B cell (primary cell): ENCODE measurements at places on chromosomes 7 and 10. TPM values are rescaled to one million over a fixed set of nuclear protein-coding genes. Genes with fewer than 3 reads are reported as not detected.

GRCh38 chr7:106895246-106895864 is 30.3 kb downstream of the PIK3CG start:
- peaks cover 14% of the 10 kb centered on the region for H3K36me3 ChIP-seq
- no peak overlapping the region for H3K4me3 ChIP-seq
- peak overlapping the region; percentile 28 for H3K27ac ChIP-seq
- H3K4me1 ChIP-seq, result peaks cover 20% of the 10 kb centered on the region
- H3K27me3 ChIP-seq, result no peaks in the 10 kb centered on the region

- no peaks in the 10 kb centered on the region for H3K27me3 ChIP-seq
- H3K4me3 ChIP-seq, result no peak overlapping the region
- DNase-seq, result no peak
- H3K27ac ChIP-seq, result no peak overlapping the region
These were observed 123.6 kb downstream of the ADAM22 start for GRCh38 chr7:88057655-88058054.

GRCh38 chr10:16894821-16895220 is 77.6 kb upstream of the RSU1 start:
- H3K36me3 ChIP-seq, result no peaks in the 10 kb centered on the region
- no peak overlapping the region for H3K4me3 ChIP-seq
- no peaks in the 10 kb centered on the region for H3K27me3 ChIP-seq
- H3K4me1 ChIP-seq, result peaks cover 6% of the 10 kb centered on the region
- no peak for DNase-seq
- H3K27ac ChIP-seq, result no peak overlapping the region

- no peak for DNase-seq
- H3K4me3 ChIP-seq, result no peak overlapping the region
- H3K36me3 ChIP-seq, result no peaks in the 10 kb centered on the region
- no peaks in the 10 kb centered on the region for H3K27me3 ChIP-seq
These were observed 59.0 kb upstream of the FGL2 start for GRCh38 chr7:77258593-77258992.

GRCh38 chr7:80359476-80359875 is 152.4 kb downstream of the GNAT3 start:
- no peak for DNase-seq
- no peak overlapping the region for H3K27ac ChIP-seq
- no peaks in the 10 kb centered on the region for H3K36me3 ChIP-seq
- H3K4me1 ChIP-seq, result no peaks in the 10 kb centered on the region
- H3K27me3 ChIP-seq, result no peaks in the 10 kb centered on the region

DNA sequence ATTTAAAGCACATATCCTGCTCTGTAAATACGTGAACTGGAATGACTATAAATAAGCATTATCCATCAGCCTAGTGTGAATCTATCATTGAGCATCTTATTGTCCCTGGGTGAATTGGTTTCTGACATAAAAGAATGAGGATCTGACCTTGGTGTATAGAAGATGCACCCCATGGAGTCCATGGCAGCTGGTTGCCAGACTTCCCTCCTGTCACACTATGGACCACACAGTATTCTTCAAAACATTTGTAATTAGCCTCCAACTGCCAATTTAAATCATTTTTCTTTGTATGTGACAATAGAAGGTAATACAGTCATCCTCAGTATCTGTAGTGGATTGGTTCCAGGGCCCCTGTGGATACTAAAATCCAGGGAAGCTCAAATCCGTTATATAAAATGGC is 238.1 kb upstream of the ZWINT start:
- H3K4me1 ChIP-seq, result no peaks in the 10 kb centered on the region
- no peak for DNase-seq
- H3K27me3 ChIP-seq, result no peaks in the 10 kb centered on the region

DNA sequence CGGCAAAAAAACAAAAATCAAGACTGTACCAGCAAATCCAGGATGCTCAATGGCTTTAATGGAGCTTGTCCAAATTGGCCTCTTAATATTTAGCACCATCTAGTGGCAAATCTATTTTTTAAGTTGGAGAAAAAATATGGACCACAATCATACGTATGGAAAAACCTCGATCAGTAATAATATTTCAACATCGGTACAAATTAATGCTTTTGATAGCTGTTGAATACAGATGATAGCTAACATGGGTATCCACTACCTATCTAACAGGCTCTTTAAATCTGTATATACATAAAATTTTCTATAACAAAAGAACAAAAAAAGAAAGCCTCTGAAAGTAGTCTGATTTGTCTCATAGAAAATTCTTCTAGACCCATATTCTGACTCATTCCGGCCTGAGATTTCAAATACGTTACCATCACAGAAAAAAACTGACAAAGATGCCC is 29.2 kb downstream of the COA1 start:
- H3K4me1 ChIP-seq, result peaks cover 33% of the 10 kb centered on the region
- peak; percentile 80 for DNase-seq
- no peak overlapping the region for H3K4me3 ChIP-seq
- H3K36me3 ChIP-seq, result no peaks in the 10 kb centered on the region
- no peak overlapping the region for H3K27ac ChIP-seq

The TUBB8 gene
- total RNA-seq, result 0.75 and 0.84 TPM in 2 replicates

The FGFR2 gene
- not detected in 2 replicates for total RNA-seq

The BAMBI gene
- total RNA-seq, result 0.22 and 0.84 TPM in 2 replicates

DNA sequence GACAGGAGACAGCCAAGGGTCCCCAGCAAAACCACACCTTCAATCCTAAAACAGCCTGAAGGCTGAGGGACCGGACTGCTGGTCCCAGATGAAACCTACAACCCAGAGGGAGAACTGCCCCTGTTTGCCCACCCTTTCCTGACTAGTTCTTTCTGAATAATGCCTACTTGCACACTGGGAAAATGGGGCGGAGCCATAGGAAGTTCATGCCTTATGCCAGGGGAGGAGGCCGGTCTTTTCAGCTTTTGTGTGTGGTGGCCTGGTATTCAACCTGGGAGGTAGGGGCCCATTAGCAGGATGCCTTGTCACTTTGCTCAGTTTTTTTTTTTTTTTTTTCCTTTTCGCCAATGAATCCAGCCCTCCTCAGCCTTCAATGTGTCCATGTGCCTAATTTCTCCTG is 20.7 kb downstream of the TOMM7 start:
- H3K27me3 ChIP-seq, result no peaks in the 10 kb centered on the region
- no peaks in the 10 kb centered on the region for H3K36me3 ChIP-seq
- no peak overlapping the region for H3K4me3 ChIP-seq
- DNase-seq, result no peak
- no peaks in the 10 kb centered on the region for H3K4me1 ChIP-seq
- no peak overlapping the region for H3K27ac ChIP-seq

DNA sequence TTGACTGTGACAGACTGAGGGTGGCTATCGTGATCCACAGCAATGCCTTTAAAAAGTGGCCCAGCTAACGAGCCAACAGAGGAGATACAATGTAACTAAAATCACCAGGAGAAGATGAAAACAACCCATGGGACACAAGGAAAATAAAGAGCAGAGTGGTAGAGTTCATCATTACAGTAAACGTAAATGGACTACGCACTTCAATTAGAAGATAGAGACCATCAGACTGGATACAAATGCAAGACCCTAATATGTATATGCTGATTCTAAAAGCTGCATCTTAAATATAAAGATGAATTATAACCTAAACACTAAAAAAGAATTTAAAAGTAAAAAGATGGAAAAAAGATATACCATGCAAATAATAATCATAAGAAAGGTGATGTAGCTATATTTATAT is 6.6 kb upstream of the STK32C start:
- H3K36me3 ChIP-seq, result no peaks in the 10 kb centered on the region
- H3K27me3 ChIP-seq, result peaks cover 5% of the 10 kb centered on the region
- no peak overlapping the region for H3K27ac ChIP-seq
- no peak overlapping the region for H3K4me3 ChIP-seq
- H3K4me1 ChIP-seq, result no peaks in the 10 kb centered on the region
- DNase-seq, result no peak

DNA sequence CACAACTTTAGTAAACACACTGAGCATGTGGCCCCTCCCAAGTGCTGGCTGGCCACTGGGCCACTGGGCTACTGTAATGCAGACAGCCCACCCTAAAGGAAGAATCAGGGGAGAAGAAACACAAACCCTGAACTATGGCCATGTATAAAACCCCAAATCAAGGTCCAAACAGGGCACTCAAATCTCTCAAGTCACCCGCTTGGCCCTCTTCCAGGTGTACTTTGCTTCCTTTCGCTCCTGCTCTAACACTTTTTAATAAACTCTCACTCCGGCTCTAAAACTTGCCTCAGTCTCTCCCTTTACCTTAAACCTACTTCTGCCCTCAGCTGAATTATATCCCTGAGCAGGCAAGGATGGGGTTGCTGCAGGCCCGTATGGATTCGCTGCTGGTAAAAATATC is 72.6 kb downstream of the TPK1 start:
- peaks cover 5% of the 10 kb centered on the region for H3K36me3 ChIP-seq
- no peak overlapping the region for H3K27ac ChIP-seq
- no peaks in the 10 kb centered on the region for H3K27me3 ChIP-seq
- no peak overlapping the region for H3K4me3 ChIP-seq

GRCh38 chr10:123529146-123529760 is 136.9 kb upstream of the GPR26 start:
- no peak for DNase-seq
- H3K4me3 ChIP-seq, result no peak overlapping the region
- no peaks in the 10 kb centered on the region for H3K27me3 ChIP-seq

- no peak overlapping the region for H3K27ac ChIP-seq
- no peak for DNase-seq
- H3K36me3 ChIP-seq, result peaks cover 20% of the 10 kb centered on the region
- peaks cover 10% of the 10 kb centered on the region for H3K4me1 ChIP-seq
- H3K4me3 ChIP-seq, result no peak overlapping the region
- H3K27me3 ChIP-seq, result no peaks in the 10 kb centered on the region
These were observed 86.4 kb downstream of the VPS41 start for GRCh38 chr7:38822549-38822948.

The ANKRD7 gene
- total RNA-seq, result 0.61 TPM in 1 of 2 replicates, not detected in the other

DNA sequence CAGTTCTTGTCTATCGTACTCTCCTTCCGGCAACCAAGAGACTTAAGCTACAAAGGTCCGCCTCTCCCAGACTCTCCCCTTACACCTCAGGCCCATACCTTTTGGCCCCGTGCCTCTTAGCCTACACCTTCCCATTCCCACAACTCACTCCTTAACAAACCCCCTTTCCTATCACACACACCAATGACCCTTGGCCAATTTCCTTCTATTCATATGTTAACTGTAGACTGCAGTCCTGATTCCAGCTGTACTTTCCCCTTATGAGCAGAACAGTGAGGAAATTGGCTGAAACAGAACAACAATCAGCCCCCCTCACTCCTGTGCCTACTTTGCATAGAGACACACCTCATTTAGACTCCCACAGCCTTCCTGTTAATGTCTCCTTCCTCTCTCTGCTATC is 1.4 kb upstream of the TMEM139 start:
- no peaks in the 10 kb centered on the region for H3K27me3 ChIP-seq
- no peak overlapping the region for H3K4me3 ChIP-seq
- H3K36me3 ChIP-seq, result no peaks in the 10 kb centered on the region
- peak; percentile 51 for DNase-seq
- peak overlapping the region; percentile 65 for H3K27ac ChIP-seq

GRCh38 chr7:17289074-17289645 is 9.3 kb upstream of the AHR start:
- DNase-seq, result no peak
- H3K27ac ChIP-seq, result no peak overlapping the region
- H3K36me3 ChIP-seq, result no peaks in the 10 kb centered on the region
- H3K4me1 ChIP-seq, result no peaks in the 10 kb centered on the region
- no peak overlapping the region for H3K4me3 ChIP-seq
- no peaks in the 10 kb centered on the region for H3K27me3 ChIP-seq

The ARPC1A gene
- total RNA-seq, result 41.7 and 47.8 TPM in 2 replicates

The PON1 gene
- not detected in 2 replicates for total RNA-seq

DNA sequence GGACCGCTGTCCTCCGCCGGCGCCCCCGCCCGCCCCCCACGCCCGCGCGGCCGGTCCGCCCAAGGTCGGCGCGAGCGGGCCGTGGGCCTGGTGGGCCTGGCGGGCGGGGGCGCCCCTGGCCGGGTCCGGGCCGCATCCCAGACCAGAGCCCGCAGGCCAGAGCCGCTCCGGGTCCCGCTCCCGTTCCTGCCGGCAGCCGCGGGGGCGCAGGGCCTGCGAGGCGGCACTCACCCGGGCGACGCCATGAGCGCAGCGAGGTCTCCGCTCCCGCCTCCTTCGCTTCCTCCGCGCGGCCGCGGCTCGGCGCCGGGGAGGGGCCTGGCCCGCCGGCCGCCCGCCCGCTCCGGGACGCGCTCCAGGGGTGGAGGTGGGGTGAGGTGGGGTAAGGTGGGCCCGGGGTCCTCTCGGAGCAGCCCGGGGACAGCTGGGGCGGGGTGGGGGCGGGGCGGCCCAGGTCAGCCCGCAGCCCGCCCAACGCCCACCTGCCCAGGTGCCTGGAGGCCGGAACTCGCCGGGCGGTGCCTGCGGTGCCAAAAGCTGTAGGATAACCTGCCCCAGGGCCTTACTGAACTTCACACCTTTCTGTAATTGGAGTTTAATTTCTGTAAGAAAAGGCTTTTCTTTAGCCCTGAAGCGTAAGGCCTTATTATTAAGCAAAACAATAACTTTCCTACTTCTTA is at the start of gene URGCP:
URGCP (minus strand) TSS at position 266 of the 680 bp plus-strand sequence; CDS start at position 245, 21 bp downstream.
- peak; percentile 68 for DNase-seq
- no peaks in the 10 kb centered on the region for H3K27me3 ChIP-seq
- H3K36me3 ChIP-seq, result no peaks in the 10 kb centered on the region
- H3K4me1 ChIP-seq, result peaks cover 9% of the 10 kb centered on the region
- H3K4me3 ChIP-seq, result peak within 1 kb of the TSS; percentile 52
- peak within 1 kb of the TSS; percentile 54 for H3K27ac ChIP-seq

GRCh38 chr7:142646386-142647140 is 102.7 kb upstream of the PRSS1 start:
- peaks cover 10% of the 10 kb centered on the region for H3K4me1 ChIP-seq
- H3K4me3 ChIP-seq, result no peak overlapping the region
- H3K27ac ChIP-seq, result no peak overlapping the region
- peak; percentile 30 for DNase-seq

DNA sequence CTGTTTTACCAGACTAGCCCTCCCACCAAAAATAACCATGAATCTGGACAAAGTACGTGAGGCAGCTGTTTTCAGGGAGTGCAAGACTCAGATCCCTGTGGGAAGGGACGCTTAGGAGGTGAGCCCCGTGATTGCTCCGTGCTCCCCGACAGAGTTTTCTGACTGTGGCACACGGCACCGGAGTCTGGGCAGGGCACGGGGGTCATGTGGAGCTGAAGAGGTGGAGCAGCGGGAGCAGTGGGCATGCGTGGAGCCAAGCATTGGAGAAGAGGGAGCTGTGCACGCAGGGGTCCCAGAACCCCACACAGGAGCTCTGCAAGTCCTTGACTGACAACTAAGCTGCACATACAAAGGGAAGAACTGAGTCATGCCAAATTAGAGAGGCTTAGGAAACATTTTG is 11.1 kb upstream of the CAMK2B start:
- H3K4me1 ChIP-seq, result peaks cover 9% of the 10 kb centered on the region
- H3K36me3 ChIP-seq, result no peaks in the 10 kb centered on the region
- no peaks in the 10 kb centered on the region for H3K27me3 ChIP-seq
- H3K4me3 ChIP-seq, result no peak overlapping the region

The AIMP2 gene
- total RNA-seq, result 11.7 and 13.1 TPM in 2 replicates
